ENCODE measurements at places on chromosomes 4 and X.

GRCh38 chrX:136258951-136259350 is 7.8 kb upstream of the MAP7D3 start:
- DNase-seq = no peak

DNA sequence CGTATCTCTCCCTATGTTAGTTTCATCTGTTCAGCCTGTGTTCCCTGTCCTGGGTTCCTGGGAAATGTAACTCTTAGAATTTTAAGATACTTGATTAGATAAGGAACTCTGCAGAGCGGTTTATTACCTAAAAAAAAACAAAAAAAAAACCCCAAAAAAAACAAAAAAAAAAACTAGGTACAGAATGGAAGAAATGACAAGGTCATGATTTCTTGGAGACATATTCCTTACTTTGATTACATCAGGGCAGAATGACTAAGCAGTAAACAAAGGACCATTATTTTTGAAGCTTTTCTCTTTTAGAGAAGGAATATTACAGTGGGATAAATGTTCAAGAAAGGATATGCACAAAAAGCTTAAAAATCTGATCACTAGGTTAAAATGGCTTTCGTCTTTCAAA is 171.8 kb downstream of the ARAP2 start:
- DNase-seq = no peak

- no peak for DNase-seq
Observed at GRCh38 chr4:30413915-30414314, 306.3 kb upstream of the PCDH7 start.

DNA sequence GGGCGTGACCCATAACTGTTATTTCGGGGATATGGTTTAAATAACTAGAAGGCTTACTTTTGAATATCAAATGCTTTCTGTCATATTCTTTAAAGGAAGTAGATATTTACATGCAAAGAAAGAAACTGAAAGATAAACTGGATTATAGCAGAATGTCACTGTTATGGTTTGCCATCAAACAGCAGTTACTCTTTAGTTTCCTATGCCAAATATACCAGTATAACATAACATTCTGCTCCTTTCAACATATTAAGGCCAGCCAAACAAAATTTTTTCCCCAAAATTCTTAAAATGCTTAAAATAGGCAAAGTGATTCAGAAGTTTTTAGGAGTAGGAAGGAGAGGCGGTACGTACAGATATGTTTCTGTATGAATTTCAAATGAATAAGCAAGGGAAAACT is 27.0 kb downstream of the KDM6A start:
- no peak for DNase-seq

DNA sequence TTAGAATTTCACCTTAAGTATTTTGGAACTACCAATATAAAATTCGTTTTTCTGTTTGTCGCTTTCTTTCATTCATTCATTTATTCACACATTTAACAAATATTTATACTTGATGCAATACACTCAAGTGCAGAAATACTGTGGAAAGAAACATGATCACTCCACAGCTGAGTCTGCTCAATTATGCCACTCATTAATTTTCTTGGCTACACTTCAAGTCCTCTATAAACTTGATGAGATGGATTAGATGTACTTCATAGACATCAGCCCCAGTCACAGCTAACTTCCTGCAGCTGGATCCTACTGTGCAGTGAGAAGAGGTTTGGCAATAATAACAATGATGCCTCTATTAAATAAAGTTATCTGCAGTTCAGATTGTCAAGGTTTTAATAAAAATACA is 208.1 kb downstream of the PDGFC start:
- no peak for DNase-seq

DNA sequence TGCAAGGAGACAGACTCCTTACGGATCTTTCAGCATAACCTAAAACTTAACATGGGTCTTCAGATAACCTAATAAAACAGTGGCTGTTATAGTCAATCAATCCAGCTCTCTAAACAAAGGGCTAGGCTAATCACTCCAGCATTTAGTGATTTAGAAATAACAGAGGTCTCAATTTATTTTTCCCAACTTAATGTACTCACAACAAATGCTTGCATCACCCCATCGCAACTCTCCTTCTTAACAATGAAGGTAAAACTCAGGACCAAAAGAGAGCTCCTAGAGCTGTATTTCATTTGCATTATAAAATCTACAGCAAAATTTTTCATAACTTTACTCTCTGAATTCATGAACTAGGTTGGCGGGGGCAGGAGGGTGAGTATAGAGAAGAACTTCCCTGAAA is 1.1 kb downstream of the LIN54 start:
- DNase-seq = no peak

GRCh38 chrX:55488006-55488592 is 1.5 kb downstream of the USP51 start:
- peak; percentile 39 for DNase-seq

DNA sequence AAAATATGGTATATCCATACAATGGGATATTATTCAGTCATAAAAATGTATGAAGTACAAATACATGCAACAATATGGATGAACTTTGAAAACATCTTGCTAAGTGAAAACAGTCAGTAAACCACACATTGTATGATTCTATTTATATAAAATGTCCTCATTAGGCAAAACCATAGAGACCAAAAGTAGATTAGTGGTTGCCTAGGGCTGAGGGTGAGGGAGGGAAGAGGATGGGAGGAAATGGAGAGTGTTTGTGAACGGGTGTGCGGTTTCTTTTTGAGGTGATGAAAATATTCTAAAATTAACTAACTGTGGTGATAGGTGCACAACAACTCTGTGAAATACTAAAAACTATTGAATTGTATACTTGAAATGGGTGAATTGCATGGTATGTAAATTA is 29.6 kb downstream of the TEX11 start:
- no peak for DNase-seq
